ENCODE measurements at places on chromosomes 6 and 20.

DNA sequence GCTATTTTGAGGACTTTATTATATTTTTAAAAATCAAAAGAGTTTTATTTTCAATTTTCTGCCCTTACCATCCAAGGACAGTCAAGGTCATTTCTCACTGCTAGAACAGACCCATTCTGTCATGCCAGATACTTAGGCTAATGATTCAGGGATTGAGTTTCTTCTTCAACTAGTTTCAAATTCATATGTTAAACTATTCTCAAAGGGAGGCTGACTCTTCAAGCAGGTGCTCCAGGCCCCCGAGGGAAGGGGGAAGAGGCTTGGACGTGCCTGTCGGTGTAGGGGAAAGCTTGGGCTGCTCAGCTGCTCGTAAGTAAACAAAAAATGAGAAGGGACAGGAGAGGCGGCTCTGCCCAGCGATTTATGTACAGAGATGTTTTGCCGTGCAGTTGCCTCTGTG, 69.4 kb upstream of the MYLIP start:
- no peak overlapping the region for H3K27ac ChIP-seq
- DNase-seq, result no peak
- H3K4me1 ChIP-seq, result no peaks in the 10 kb centered on the region
- H3K4me3 ChIP-seq, result no peak overlapping the region
- no peaks in the 10 kb centered on the region for H3K36me3 ChIP-seq

DNA sequence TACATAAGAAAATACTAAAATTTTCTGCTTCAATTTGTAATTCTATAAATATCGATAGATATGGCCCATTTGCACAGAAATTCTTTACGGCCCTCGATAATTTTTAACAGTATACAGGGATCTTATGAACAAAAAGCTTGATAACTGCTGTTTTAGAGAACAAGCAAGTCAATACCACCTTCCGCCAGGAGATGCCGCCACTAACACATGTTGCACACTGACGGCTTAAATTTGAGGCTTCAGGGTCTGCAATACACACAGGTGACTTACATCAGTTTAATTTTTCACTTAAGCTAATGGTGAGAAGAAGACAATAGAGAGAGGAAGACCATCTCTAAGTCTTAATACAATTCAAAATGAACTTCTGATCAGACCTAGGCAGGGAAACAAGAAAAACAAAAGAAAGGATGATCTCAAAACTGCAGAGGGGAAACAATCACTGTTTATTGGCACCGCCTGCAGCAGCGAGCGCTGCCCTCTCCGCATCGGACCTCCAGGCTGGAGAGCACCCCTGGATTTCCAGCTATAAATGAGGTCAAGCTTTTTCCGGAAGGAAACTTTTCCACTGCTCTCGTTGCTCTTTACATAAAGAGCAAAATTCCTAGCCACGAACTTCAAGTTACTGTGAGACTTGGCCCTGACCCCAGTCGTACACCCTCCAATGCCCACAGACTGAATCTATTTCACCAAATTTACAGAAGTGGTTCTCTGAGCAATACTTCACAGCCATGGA, 53.9 kb downstream of the OTOR start:
- no peak overlapping the region for H3K27ac ChIP-seq
- no peak for DNase-seq
- no peaks in the 10 kb centered on the region for H3K27me3 ChIP-seq
- no peaks in the 10 kb centered on the region for H3K36me3 ChIP-seq

- no peak overlapping the region for H3K27ac ChIP-seq
- H3K4me1 ChIP-seq, result no peaks in the 10 kb centered on the region
- H3K4me3 ChIP-seq, result no peak overlapping the region
Measured at GRCh38 chr6:39599341-39599740, 125.9 kb downstream of the KIF6 start.

- H3K4me3 ChIP-seq, result no peak overlapping the region
- H3K27ac ChIP-seq, result peak overlapping the region; percentile 99
- no peak for DNase-seq
- peaks cover 61% of the 10 kb centered on the region for H3K4me1 ChIP-seq
Measured at GRCh38 chr6:111600588-111601445, 4.9 kb downstream of the TRAF3IP2 start.

DNA sequence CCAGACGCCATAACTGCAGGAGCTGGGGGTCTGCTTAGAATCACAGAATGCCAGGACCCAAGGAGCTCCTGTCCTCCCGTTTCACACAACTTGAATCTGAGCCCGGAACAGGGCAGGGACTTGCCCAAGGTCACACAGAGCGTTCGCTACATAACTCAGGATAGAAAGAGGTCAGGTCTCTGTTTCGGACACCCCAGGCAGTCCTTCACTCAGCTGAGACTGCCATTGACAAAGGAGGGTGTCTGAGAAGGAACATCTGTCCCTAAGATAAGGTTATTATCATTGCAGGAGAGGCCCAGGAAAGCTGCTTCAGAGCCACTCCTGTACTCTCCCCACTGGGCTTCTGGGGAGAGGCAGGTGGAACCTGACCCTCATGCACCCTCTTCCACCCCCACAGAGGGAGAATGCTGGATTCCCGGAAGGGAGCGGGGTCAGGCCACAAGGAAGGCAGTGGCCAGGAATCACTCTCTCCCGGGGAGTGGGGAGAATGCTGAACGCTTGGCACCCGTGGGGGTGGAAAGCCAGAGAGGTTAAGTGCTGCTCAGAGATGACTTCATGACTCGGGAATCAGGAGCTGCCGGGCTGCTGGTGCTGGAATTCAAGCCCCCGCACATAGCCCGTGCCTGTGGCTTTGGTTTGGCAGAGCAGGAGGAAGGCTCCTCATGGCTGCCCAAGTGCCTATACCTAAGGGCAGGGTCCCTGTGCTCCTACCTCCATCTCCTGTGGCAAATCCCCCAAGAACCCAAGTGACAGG, 10.7 kb downstream of the SDC4 start:
- no peaks in the 10 kb centered on the region for H3K27me3 ChIP-seq
- H3K4me1 ChIP-seq, result peaks cover 73% of the 10 kb centered on the region
- H3K4me3 ChIP-seq, result no peak overlapping the region
- no peak for DNase-seq
- no peaks in the 10 kb centered on the region for H3K36me3 ChIP-seq

GRCh38 chr6:3946778-3947177, 97.6 kb downstream of the FAM50B start:
- no peak overlapping the region for H3K27ac ChIP-seq
- H3K4me3 ChIP-seq, result no peak overlapping the region
- no peak for DNase-seq
- no peaks in the 10 kb centered on the region for H3K36me3 ChIP-seq

DNA sequence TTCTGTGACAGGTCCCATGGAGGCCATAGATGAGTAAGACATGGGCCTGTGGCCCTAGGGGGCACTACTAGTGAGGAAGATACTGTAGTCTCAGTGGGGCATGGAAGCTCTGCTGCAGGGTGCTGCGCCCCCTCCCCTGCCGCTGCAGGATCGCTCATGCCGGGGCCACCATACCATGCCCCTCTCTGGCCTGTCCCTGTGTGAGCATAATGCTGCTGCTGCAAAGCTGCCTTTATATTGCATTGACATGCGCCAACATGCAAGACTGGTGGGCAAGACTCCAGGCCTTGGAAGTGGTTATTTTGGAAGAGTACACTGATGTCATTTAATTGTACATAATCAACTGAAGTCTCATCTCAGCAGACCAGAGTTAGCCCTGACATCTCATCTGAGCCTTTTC, 60.0 kb downstream of the TOX2 start:
- no peak overlapping the region for H3K27ac ChIP-seq
- no peaks in the 10 kb centered on the region for H3K4me1 ChIP-seq
- no peak for DNase-seq

DNA sequence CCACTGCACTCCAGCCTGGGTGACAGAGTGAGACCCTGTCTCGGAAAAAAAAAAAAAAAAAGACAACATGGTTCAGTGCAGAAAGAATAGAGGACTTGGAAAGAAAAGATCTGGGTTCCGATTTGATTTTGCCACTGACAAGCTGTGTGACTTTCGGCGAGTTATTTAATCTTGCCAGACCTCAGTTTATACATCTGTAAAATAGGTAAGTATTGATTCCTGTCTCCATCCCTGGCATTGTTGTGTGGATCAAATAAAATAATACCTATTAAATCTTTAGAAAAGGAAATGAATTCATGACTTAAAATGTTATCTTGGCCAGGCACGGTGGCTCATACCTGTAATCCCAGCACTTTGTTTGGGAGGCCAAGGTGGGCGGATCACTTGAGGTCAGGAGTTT, 7.0 kb downstream of the ITCH start:
- H3K27ac ChIP-seq, result no peak overlapping the region
- peaks cover 60% of the 10 kb centered on the region for H3K36me3 ChIP-seq
- H3K4me3 ChIP-seq, result no peak overlapping the region
- no peak for DNase-seq

DNA sequence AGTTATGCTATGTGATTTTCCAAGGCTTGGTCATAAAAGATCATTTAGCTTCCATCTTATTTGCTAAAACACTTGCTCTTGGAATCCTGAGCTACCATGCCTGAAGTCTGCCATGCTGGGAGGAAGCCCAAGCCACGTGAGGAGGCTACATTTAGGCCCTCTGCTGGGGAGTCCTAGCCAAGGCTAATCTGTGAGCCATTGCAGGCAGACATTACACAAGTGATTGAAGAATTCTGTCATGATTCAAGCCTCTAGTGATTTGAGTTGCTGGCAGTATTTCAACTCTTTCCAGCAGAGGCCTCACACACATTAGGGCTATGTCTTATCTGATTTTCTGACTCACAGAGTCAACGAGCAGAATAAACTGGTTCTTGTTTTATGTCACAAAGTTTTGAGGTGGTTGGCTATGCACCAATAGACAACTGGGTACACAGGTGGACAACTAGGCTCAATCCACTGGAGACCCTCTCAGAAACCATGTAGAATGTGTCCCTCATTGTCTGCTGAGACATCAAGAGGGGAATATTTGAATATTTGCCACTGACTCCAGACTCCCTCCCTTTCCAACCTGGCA, 227.2 kb upstream of the SULF2 start:
- no peaks in the 10 kb centered on the region for H3K4me1 ChIP-seq
- no peak for DNase-seq
- no peaks in the 10 kb centered on the region for H3K36me3 ChIP-seq
- H3K4me3 ChIP-seq, result no peak overlapping the region
- no peaks in the 10 kb centered on the region for H3K27me3 ChIP-seq
- H3K27ac ChIP-seq, result no peak overlapping the region

- H3K4me1 ChIP-seq, result peaks cover 19% of the 10 kb centered on the region
- no peak within 1 kb of the TSS for H3K4me3 ChIP-seq
- DNase-seq, result no peak
- H3K27me3 ChIP-seq, result peaks cover 66% of the 10 kb centered on the region
- H3K27ac ChIP-seq, result no peak within 1 kb of the TSS
- no peaks in the 10 kb centered on the region for H3K36me3 ChIP-seq
Measured at GRCh38 chr6:109978174-109979032, at the start of gene GPR6. GPR6 (plus strand) TSS chr6:109978311; CDS start chr6:109979113, 802 bp downstream.

DNA sequence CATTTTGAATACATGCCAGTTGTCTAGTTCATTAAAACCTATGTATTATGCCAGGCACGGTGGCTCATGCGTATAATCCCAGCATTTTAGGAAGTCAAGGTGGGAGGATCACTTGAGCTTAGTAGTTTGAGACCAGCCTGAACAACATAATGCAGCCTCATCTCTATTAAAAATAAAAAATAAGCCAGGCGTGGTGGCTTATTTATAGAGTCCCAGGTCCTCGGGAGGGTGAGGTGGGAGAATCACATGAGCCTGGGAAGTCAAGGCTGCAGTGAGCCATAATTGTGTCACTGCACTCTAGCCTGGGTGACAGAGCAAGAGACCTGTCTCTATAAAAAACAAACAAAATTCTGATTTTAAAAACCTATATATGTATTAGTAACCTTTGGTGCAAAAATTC, 27.5 kb downstream of the ORC3 start:
- peaks cover 10% of the 10 kb centered on the region for H3K4me1 ChIP-seq
- no peak overlapping the region for H3K4me3 ChIP-seq
- H3K27ac ChIP-seq, result no peak overlapping the region

DNA sequence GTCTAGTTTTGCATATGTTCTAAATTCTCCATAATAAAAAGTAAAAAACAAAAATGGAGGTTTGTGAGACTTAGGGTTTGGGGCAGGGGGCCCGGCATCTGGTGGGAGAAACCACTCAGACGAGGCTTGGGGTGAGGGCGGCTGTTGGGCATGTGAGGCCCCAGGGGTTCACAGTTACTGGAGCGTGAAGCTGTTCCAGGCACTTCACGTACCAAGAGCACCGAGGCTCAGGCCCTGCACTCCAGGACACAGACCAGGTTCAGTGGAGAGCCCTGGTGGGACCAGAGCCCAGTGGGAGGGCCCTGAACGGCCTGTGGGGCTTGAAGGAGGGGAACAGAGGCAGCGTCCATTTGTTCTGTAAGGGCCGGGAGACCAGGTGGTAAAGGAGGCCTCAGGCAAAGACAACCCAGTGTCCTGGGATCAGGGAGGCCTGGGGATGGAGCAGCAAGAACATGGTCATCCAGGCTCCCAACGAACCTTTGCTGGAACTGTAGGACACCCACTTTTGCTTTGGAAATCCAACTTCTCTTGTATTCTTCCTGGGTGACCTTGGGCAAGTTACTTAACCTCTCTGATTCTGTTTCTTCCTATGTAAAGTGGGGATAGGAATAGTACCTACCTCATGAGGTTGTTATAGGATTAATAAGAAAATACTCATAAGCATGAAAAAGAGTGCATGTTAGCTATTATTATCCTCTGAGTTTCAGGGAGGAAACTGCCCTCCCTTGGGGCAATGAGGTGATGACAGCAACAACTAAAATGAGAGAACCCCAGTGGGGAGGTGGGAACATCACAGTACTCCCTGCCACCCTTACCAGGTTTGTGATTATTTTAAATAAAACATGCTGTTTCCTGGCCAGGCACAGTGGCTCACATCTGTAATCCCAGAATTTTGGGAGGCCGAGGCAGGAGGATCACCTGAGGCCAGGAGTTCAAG, 1.1 kb upstream of the FGD2 start:
- H3K27ac ChIP-seq, result no peak overlapping the region
- DNase-seq, result no peak
- H3K4me1 ChIP-seq, result no peaks in the 10 kb centered on the region
- no peak overlapping the region for H3K4me3 ChIP-seq

- DNase-seq, result no peak
- no peaks in the 10 kb centered on the region for H3K4me1 ChIP-seq
- H3K27me3 ChIP-seq, result no peaks in the 10 kb centered on the region
- no peak overlapping the region for H3K27ac ChIP-seq
- no peak overlapping the region for H3K4me3 ChIP-seq
Measured at GRCh38 chr6:26351544-26351953, 13.4 kb upstream of the BTN3A2 start.

DNA sequence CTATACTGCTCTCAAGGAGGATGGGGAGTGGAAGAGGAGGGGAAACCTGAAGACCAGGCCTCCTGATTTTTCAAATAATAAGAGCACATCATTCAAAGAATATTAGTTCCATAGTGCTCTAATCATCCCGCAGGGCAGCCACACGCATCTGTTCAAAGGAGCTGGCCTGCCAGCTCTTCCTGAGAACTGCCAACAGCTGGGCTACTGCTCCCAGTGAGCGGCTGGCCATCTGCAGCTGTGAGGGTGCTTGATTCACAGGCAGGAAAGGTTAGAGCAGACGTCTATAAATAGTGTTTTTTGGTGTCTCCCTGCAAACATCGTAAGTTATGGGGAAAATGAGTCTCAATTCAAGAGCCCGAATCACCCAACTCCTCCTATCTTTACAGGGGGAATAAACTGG, 17.3 kb downstream of the NSFL1C start:
- no peaks in the 10 kb centered on the region for H3K4me1 ChIP-seq
- H3K36me3 ChIP-seq, result peaks cover 48% of the 10 kb centered on the region
- H3K4me3 ChIP-seq, result no peak overlapping the region

All from esophagus squamous epithelium (tissue), 5 donors.